ENCODE measurements at places on chromosomes 7 and 10. TPM values are rescaled to one million over a fixed set of nuclear protein-coding genes. Genes with fewer than 3 reads are reported as not detected.
A peak's percentile ranks its signal among the peaks of the same experiment; 100 is the strongest.

- no peak overlapping the region for H3K4me3 ChIP-seq
- no peaks in the 10 kb centered on the region for H3K4me1 ChIP-seq
- no peaks in the 10 kb centered on the region for H3K36me3 ChIP-seq
- no peak overlapping the region for H3K27ac ChIP-seq
These were observed 32.7 kb downstream of the FANK1 start for GRCh38 chr10:125928928-125929585.

GRCh38 chr7:48049850-48050249 lies 14.5 kb downstream of the C7orf57 start:
- no peaks in the 10 kb centered on the region for H3K36me3 ChIP-seq
- no peak for DNase-seq
- H3K27me3 ChIP-seq, result no peaks in the 10 kb centered on the region
- no peaks in the 10 kb centered on the region for H3K4me1 ChIP-seq

GRCh38 chr10:11007476-11008020 lies 10.1 kb upstream of the CELF2 start:
- DNase-seq, result no peak
- no peak overlapping the region for H3K4me3 ChIP-seq
- no peak overlapping the region for H3K27ac ChIP-seq
- no peaks in the 10 kb centered on the region for H3K36me3 ChIP-seq

GRCh38 chr7:44140341-44140740 lies 791 bp downstream of the MYL7 start:
- no peaks in the 10 kb centered on the region for H3K27me3 ChIP-seq
- H3K36me3 ChIP-seq, result no peaks in the 10 kb centered on the region
- DNase-seq, result peak; percentile 46

DNA sequence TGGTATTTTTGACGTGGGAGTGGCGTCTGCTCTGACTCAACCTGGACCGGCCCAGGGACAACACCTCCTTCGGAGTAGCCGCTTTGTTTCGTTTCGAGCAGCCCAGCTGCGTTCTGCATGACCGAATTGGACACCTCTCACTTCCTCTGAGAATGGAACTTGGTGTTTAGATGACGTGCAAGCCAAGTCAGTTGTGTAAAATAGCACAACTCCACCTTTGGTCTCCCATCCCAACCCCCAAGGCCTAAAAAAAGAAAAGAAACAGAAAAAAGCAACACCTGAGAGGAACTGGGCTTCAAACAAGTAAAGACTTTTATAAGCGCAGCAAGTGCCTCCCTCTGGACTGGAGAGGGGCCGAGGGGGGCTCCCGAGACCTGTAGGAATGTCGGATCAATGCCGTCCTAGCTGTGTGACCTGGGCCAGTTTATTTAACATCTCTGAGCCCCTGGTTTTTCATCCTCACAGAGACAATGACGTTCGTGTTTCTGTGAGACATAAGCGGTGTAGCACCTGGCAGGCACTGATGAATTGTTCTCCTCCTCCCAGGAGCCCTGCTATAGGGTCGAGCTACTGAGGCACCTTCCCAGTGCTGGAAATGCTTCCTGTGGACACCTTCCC lies 52.0 kb upstream of the SMNDC1 start:
- H3K4me1 ChIP-seq, result peaks cover 23% of the 10 kb centered on the region
- H3K4me3 ChIP-seq, result no peak overlapping the region
- DNase-seq, result peak; percentile 49
- no peaks in the 10 kb centered on the region for H3K36me3 ChIP-seq
- H3K27me3 ChIP-seq, result no peaks in the 10 kb centered on the region
- H3K27ac ChIP-seq, result no peak overlapping the region

- H3K4me3 ChIP-seq, result no peak overlapping the region
- peaks cover 17% of the 10 kb centered on the region for H3K4me1 ChIP-seq
- no peaks in the 10 kb centered on the region for H3K27me3 ChIP-seq
- peak; percentile 81 for DNase-seq
- no peaks in the 10 kb centered on the region for H3K36me3 ChIP-seq
- H3K27ac ChIP-seq, result peak overlapping the region; percentile 84
These were observed 39.8 kb upstream of the SRGN start for GRCh38 chr10:69048103-69048502.

DNA sequence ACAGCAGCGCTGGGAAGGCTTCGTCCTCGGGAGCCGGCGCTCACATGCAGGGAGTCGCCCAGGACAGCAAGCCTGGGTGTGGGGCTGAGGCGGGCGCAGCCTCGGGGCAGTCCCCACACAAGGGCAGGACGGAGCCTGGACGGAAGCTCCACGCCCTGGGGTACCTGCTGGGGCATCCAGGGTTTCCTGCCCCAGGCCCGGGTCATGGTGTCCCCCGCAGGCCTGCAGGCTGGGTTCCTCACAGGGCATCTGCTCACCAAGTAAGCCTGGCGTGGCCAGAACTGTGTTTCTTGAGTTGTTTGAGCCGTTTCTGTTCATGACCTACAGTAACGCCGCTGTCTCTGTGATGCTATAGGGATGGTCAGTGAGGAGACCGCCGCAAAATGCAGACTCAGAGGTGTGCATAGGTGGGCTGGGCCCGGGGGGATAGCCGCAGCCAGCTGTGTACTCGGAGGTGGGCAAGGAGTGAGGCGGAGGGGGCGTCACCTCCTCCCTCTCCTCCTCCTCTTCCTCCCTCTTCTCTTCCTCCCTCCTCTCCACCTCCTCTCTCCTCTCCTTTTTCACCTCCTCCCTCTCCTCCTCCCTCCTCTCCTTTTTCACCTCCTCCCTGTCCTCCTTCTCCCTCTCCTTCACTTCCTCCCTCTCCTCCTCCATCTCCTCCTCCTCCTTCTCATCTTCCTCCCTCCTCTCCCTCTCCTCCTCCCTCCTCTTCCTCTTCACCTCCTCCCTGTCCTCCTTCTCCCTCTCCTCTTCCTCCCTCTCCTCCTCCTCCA lies 438.9 kb downstream of the DNAJB6 start:
- H3K36me3 ChIP-seq, result no peaks in the 10 kb centered on the region
- H3K4me1 ChIP-seq, result no peaks in the 10 kb centered on the region
- H3K4me3 ChIP-seq, result no peak overlapping the region

DNA sequence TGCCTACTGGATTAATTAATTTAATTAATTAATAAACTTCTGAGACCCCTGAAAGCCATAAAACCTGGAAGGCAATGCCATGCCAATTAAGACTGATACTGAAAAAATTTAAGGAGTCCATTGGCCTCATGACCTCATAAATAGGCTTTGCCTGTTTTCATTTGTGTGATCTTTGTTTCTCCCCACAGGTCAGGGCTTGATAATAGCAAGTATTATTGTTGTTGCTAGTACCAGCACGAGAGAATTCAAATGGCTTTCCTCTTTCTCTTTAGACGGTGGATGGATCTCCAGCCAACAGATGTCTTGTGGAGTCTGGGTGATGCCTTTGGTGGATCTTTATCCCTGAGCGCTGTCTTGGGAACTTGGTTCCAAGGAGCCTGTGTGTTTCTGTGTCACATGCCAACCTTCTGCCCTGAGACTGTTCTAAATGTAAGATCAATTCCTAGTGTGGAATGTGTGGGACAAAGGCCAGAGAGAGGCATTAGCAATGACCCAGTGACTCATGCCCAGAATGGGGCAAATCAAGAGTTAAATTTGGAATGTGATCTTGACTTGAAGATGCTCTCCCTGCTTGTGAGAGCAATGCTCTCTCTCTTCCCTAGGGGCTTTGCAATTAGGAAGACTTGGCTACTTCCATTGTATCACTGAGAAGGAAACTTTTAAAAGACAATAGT lies 17.7 kb downstream of the ACSM6 start:
- H3K36me3 ChIP-seq, result no peaks in the 10 kb centered on the region
- no peak overlapping the region for H3K4me3 ChIP-seq
- no peaks in the 10 kb centered on the region for H3K27me3 ChIP-seq
- no peak for DNase-seq
- H3K27ac ChIP-seq, result no peak overlapping the region
- no peaks in the 10 kb centered on the region for H3K4me1 ChIP-seq

- peak overlapping the region; percentile 11 for H3K4me3 ChIP-seq
- peak overlapping the region; percentile 99 for H3K27ac ChIP-seq
- H3K27me3 ChIP-seq, result no peaks in the 10 kb centered on the region
- H3K4me1 ChIP-seq, result peaks cover 99% of the 10 kb centered on the region
- no peak for DNase-seq
These were observed 11.3 kb downstream of the TSPAN14 start for GRCh38 chr10:80465451-80465835.

- H3K36me3 ChIP-seq, result no peaks in the 10 kb centered on the region
- no peak overlapping the region for H3K4me3 ChIP-seq
- H3K4me1 ChIP-seq, result peaks cover 5% of the 10 kb centered on the region
- no peak for DNase-seq
- no peaks in the 10 kb centered on the region for H3K27me3 ChIP-seq
These were observed 314.4 kb upstream of the BMPER start for GRCh38 chr7:33590916-33591315.

DNA sequence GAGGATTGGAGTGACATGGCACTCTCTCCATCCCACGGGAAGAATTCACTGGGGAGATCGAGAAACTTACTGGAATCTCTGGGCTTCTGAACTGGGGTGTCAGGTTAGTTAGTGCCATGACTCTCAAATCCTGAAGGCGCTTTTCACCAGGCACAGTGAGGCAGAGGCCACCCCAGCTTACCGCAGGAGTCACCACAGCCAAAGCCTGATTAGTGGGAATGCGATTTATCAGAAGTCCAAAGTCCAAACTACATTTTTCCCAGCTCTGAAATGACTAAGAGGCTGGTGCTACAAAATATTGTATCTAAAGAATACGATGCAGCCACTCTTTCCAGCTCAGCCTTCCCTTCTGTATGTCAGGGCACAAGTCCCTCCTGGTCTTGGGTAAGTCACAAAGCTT lies 334.8 kb upstream of the SHH start:
- H3K4me3 ChIP-seq, result no peak overlapping the region
- H3K36me3 ChIP-seq, result no peaks in the 10 kb centered on the region
- no peaks in the 10 kb centered on the region for H3K4me1 ChIP-seq
- no peak for DNase-seq

- H3K4me3 ChIP-seq, result no peak overlapping the region
- H3K27me3 ChIP-seq, result no peaks in the 10 kb centered on the region
- no peak for DNase-seq
These were observed 75.3 kb upstream of the AASS start for GRCh38 chr7:122219253-122219865.

GRCh38 chr7:157482517-157483087 lies 145.8 kb downstream of the DNAJB6 start:
- no peak overlapping the region for H3K4me3 ChIP-seq
- no peaks in the 10 kb centered on the region for H3K4me1 ChIP-seq
- no peak for DNase-seq

GRCh38 chr10:49053053-49053997 lies 62.0 kb downstream of the VSTM4 start:
- H3K4me1 ChIP-seq, result no peaks in the 10 kb centered on the region
- H3K36me3 ChIP-seq, result no peaks in the 10 kb centered on the region
- H3K4me3 ChIP-seq, result no peak overlapping the region

DNA sequence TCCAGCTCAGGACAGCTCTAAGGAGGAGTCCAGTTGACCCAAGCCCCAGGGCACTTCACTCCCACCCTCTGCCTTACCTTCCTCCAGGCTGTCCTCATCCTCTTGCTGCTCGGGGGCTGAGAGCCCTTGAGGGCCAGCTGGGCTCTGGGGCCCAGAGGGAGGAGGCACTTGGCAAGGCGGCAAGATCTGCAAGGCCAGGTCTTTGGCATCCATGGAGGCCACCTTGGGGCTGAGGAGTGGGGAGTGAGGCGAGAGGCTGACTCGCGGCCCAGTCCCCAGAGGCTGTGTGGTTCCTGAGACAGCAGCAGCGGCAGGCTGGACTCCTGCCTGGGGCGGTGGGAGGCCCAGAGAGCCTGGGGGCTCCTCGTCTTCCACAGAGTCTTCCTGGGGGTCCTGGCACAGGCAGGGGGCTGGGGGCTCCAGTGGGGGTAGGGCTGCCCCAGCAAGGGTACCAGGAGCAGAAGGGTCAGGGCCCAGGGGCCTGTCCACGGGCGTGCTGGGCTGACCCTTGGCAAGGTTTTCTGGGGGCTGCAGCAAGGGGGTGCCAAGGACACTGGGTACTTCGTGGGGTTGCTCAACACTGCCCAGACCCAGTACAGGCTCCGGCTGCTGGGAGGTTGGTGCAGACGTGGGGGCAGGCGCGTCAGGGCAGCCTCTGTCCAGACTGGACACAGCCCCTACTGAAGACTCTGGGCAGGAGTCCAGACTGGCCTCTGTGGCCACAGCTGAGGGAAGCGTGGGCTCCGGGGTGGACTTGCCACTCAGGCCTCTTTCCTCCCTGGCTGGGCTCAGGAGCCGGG lies 6.5 kb downstream of the NACAD start:
- no peak overlapping the region for H3K27ac ChIP-seq
- H3K27me3 ChIP-seq, result no peaks in the 10 kb centered on the region
- no peaks in the 10 kb centered on the region for H3K4me1 ChIP-seq
- no peak for DNase-seq

DNA sequence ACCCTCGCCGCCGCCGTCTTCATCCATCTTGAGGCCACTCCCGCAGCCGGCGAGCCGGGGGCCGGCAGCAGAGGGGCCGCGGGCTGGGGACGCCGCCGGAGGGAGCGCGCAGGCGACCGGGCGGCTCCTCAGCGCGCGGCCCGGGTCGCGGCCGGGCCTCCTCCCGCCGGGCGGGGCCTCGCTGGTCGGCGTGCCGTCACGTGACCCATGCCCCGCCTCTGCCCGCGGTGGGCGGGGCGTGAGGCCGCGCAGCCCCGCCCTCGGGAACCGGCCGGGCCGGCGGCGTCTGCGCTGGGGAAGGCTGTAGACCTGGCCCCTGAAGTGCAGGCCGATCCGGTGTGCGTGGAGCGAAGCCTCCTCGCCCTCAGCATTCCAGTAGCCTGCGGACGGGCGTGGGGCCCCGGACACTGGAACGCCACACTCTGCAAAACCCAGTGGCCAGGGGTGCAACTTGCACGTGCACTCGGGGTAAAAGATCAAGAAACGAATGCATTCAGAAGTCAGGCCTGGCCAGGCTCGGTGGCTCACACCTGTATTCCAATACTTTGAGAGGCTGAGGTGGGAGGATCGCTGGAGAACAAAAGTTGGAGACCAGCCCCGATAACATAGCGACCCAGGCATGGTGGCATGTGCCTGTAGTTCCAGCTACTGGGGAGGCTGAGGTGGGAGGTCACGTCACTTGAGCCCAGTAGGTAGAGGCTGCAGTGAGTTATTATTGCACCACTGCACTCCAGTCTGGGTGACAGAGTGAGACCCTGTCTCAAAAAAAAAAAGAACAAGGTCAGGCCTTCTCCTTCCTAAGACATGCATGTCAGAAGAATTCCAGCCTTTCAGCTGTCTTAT lies at the start of gene CYTH3:
CYTH3 (minus strand) TSS at position 144 of the 843 bp plus-strand sequence; CDS start at position 27, 117 bp downstream.
- H3K27ac ChIP-seq, result peak within 1 kb of the TSS; percentile 78
- no peaks in the 10 kb centered on the region for H3K27me3 ChIP-seq
- H3K4me3 ChIP-seq, result peak within 1 kb of the TSS; percentile 98
- peak; percentile 89 for DNase-seq
- H3K4me1 ChIP-seq, result peaks cover 11% of the 10 kb centered on the region

DNA sequence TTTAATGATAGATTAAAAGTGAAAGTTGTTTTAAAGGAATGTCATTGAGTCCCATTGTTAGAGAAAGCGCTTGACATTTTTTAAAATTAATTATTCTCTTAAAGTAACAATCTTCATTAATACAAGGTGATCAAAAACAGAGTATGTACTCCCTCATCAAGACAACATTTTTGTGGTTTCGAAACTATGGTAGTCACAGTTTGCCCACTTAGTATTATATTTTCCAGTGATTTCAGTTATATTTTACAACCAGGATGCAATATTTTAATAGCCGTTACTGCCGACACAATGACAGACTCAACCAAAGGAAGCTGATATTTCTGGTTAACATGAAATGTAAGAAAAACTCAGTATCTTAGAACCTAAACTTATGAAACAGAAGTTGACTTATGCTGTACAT lies 31.3 kb downstream of the MKX start:
- no peaks in the 10 kb centered on the region for H3K27me3 ChIP-seq
- H3K4me1 ChIP-seq, result no peaks in the 10 kb centered on the region
- H3K36me3 ChIP-seq, result no peaks in the 10 kb centered on the region
- H3K4me3 ChIP-seq, result no peak overlapping the region
- no peak overlapping the region for H3K27ac ChIP-seq

NKX2-3 gene
- 0.20 TPM for total RNA-seq

PSD gene
- 10.1 TPM for total RNA-seq

FAM25A gene
- not detected for total RNA-seq

RBP4 gene
- total RNA-seq, result 48.3 TPM
